ENCODE measurements at places on chromosomes 12 and 14. TPM values are rescaled to one million over a fixed set of nuclear protein-coding genes. Genes with fewer than 3 reads are reported as not detected.

- no peaks in the 10 kb centered on the region for H3K27me3 ChIP-seq
- H3K27ac ChIP-seq, result peak overlapping the region; percentile 87
- H3K36me3 ChIP-seq, result peaks cover 9% of the 10 kb centered on the region
- DNase-seq, result peak; percentile 17
- no peak overlapping the region for H3K4me3 ChIP-seq
Observed at GRCh38 chr14:68782091-68782981, 10.5 kb downstream of the ZFP36L1 start.

- DNase-seq, result no peak
- no peaks in the 10 kb centered on the region for H3K36me3 ChIP-seq
- no peaks in the 10 kb centered on the region for H3K4me1 ChIP-seq
- no peak overlapping the region for H3K27ac ChIP-seq
- H3K4me3 ChIP-seq, result no peak overlapping the region
- H3K27me3 ChIP-seq, result no peaks in the 10 kb centered on the region
Observed at GRCh38 chr12:71503579-71504391, 64.2 kb downstream of the LGR5 start.

GRCh38 chr14:72962829-72963312 is 36.6 kb downstream of the DCAF4 start:
- no peaks in the 10 kb centered on the region for H3K27me3 ChIP-seq
- H3K4me3 ChIP-seq, result no peak overlapping the region
- no peak overlapping the region for H3K27ac ChIP-seq
- no peaks in the 10 kb centered on the region for H3K4me1 ChIP-seq
- DNase-seq, result no peak
- peaks cover 28% of the 10 kb centered on the region for H3K36me3 ChIP-seq

DNA sequence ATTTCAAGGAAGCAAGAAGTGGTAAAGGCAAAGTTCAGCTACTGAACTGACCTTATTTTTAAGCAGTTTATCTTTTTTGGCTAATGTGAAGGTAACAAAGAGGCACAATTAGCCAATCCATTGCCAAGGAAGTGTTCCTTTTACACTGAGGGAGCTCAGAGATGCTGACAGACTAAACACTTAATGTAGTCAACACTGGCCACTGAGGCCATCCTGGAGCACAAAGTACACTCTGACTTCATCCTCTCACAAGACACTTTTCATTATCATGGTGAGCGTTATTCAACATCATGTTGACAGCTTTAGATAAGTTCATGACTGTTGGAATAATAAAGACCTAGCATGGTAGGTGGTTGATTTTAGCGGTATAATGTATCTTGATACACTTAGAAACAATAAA is 89.9 kb downstream of the ADAMTS20 start:
- no peak overlapping the region for H3K27ac ChIP-seq
- no peak for DNase-seq
- H3K36me3 ChIP-seq, result no peaks in the 10 kb centered on the region
- H3K4me3 ChIP-seq, result no peak overlapping the region

DNA sequence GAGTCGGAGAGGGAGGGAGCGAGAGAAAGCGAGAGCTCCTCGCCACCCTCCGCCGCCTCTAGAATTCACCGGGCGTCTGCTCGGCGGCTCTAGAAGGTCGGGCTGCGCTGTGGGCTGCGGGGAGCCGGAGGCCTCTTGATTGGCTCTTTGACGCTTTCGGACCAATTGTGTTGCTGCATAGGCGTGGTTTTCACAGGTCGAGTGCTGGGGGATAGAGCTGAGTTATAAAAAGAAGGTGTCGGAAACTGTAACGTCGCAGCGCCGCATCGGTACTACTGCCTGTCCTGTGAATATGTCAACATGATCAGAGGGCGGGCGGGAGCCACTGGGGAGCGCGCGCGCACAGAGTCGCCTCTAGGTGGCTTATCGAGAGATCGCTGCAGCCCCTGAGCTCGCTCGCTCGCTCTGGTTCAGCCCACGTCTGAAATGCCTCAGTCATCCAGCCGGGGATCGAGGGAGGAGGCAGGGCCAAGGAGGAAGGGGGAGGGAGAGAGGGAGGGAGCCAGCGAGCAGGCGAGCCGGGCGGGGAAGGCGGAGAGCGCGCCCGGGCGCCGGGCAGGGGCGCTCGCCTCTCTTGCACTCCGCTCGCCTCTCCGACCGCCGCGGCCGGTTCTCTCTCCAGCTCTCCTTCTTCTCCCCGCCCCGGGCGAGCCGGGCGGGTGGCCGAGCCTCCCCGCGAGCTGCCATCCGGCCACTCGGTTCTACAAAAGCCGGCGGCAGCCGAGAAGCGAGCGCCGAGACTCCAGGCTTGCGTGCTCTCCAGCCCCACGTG is at the start of gene TBX3:
TBX3 (minus strand) TSS at position 78 of the 772 bp plus-strand sequence. CDS start 975 bp downstream, outside the sequence.
- peaks cover 9% of the 10 kb centered on the region for H3K4me1 ChIP-seq
- peaks cover 2% of the 10 kb centered on the region for H3K36me3 ChIP-seq
- H3K4me3 ChIP-seq, result peak within 1 kb of the TSS; percentile 58
- DNase-seq, result peak; percentile 94

DNA sequence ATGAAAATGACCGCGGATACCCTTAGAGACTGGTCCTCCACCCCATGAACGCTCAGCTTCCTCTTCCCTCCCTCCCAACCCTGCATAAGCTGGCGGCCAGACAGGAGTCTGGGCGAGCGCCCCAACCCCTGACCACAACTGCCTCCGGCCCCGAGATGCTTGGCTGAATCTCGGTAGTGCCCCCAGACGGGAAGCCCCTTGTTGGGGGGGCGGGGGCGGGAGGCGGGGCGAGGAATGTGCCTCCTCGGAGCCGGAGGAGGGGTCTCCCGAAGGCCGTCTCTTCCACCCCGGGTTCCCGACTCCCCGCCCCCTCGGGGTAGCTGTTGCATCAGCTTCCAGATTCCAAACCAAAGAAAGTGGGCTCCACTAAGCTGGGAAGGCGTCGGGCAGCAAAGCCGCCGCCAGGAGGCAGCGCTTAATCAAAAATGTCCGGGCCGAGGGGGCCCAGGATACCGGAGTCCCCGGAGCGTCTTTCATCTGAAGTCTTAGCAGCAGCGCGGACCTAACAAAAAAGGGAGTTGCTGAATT is 7.1 kb upstream of the MRPL52 start:
- H3K4me1 ChIP-seq, result peaks cover 35% of the 10 kb centered on the region
- DNase-seq, result peak; percentile 90
- no peaks in the 10 kb centered on the region for H3K27me3 ChIP-seq

DNA sequence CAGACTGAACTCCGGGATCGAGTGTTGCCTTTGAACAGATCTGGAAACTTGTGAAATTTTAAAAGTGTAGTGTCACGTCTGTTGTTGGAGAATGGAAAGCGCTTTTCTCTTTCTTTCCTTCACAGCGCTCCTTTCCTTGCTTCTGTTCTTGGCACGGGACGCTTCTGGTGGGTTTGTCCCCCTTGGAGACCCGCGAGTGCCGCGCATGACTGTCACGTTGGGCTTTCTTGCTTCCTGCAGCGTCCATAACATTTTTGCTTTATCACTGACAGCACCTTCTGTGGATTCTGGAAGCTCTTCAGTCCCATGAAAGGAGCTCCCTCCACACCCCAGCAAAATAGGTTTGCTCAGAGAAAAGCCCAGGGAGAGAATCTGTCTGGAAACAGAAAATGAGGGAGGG is 193.0 kb upstream of the TMEM132C start:
- no peak overlapping the region for H3K4me3 ChIP-seq
- H3K36me3 ChIP-seq, result no peaks in the 10 kb centered on the region
- H3K4me1 ChIP-seq, result no peaks in the 10 kb centered on the region
- H3K27me3 ChIP-seq, result no peaks in the 10 kb centered on the region
- H3K27ac ChIP-seq, result no peak overlapping the region

GRCh38 chr12:6858799-6859198 is 6.8 kb downstream of the USP5 start:
- no peaks in the 10 kb centered on the region for H3K4me1 ChIP-seq
- no peaks in the 10 kb centered on the region for H3K27me3 ChIP-seq
- H3K36me3 ChIP-seq, result peaks cover 85% of the 10 kb centered on the region
- H3K27ac ChIP-seq, result no peak overlapping the region
- H3K4me3 ChIP-seq, result no peak overlapping the region

DNA sequence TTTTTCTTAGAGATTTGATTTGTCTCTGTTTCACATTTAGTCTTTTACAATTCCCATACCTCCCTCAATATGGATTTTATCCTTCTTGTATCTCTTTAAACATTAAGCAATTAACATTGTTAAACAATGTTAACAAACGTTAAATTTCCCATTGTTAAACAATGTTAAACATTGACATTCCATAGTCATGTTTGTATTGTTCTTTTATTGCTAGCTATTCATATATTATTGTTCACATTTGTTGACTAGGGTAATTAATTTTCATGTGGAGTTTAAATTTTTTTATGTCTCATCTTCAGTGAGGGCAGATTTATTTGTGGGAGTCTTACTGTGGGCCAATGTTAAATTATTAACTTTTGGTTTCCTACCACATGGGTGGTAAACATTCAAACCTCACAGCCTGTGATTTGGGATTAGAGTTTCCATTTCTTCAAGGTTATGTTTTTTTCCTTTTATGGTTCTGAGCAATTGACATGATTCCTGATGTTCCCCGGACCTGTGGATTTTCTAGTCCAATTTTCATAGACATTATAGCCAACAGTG is 294.3 kb downstream of the ALG10B start:
- no peaks in the 10 kb centered on the region for H3K4me1 ChIP-seq
- no peak for DNase-seq
- H3K4me3 ChIP-seq, result no peak overlapping the region
- H3K27me3 ChIP-seq, result no peaks in the 10 kb centered on the region

GRCh38 chr12:58033831-58034230 is 92.5 kb downstream of the ATP23 start:
- DNase-seq, result no peak
- no peak overlapping the region for H3K27ac ChIP-seq
- H3K36me3 ChIP-seq, result no peaks in the 10 kb centered on the region

DNA sequence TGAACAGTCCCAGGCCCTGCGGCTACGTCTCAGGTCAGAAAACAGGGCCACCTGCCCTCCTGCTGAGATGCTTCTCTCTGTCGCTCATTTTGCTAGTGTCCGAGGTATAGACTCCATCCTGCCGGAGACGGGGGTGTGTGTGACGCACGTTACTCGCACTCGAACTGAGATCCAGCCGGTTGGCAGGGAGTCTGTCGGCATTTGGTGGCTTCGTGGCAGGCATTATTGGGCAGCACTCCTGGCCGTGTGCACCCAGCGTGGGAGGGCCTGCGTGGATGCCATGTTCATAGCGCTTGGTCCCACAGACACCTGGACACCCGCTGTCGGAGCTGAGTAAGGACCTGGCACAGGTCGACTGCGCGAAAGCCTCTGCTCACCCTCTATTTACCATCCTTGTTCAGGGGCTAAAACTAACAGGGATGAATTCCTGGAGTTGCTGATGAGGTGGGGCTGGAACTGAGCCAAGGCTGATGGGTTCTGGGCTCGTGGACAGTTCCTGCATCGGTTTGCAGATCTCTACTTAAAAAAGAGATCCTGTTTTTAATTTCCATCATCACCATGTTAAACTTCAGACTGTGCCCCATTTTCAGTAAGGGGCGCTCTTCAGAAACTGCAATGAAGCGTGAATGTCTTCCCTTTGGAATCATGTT is 28.6 kb downstream of the AACS start:
- H3K27me3 ChIP-seq, result no peaks in the 10 kb centered on the region
- H3K27ac ChIP-seq, result no peak overlapping the region
- no peak overlapping the region for H3K4me3 ChIP-seq

- H3K36me3 ChIP-seq, result peaks cover 11% of the 10 kb centered on the region
- no peak overlapping the region for H3K27ac ChIP-seq
- no peaks in the 10 kb centered on the region for H3K4me1 ChIP-seq
- no peaks in the 10 kb centered on the region for H3K27me3 ChIP-seq
Observed at GRCh38 chr12:124319368-124320050, 24.6 kb downstream of the RFLNA start.

DNA sequence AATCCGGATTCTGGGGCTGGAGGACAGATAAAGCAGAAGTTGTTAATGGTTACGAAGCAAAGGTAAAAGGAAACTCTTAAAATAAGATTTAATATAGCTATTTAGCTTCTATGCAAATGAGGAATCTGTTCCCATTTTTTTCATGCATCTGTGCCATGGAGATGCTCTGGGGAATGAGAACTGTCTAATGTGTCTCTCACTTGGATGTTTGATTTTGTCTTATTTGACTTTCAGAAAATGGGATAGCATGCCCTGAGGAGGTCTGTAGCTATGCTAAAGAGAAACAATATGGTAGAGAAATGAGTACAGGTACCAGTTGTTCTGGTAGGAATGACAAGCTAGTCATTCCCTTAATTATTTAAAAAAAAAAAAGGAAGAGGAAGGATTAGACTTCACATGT is 24.3 kb downstream of the C12orf76 start:
- H3K27ac ChIP-seq, result peak overlapping the region; percentile 31
- H3K4me3 ChIP-seq, result no peak overlapping the region
- H3K27me3 ChIP-seq, result no peaks in the 10 kb centered on the region
- DNase-seq, result no peak

DNA sequence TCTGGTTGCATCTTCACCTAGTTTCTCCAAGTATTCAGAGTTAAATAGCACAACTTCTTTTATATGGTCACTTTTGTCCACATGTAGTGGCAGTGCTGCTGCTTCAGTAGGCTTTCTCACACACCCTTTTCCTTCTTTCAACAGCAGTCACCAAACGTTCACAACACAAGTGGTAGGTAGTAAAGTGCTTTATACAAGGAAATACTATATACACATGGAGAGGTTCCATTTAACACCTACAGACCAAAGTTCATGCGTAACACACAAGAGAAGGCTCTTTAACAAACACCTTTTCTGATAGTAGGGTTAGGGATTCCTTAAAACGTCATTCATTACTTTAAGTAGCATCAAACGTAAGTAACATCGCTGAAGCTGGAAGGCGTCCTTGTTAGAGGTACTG is 107.1 kb upstream of the USP44 start:
- no peak for DNase-seq
- no peaks in the 10 kb centered on the region for H3K4me1 ChIP-seq
- no peaks in the 10 kb centered on the region for H3K27me3 ChIP-seq
- H3K4me3 ChIP-seq, result no peak overlapping the region
- H3K27ac ChIP-seq, result no peak overlapping the region

- no peak for DNase-seq
- peak overlapping the region; percentile 39 for H3K27ac ChIP-seq
- H3K36me3 ChIP-seq, result peaks cover 17% of the 10 kb centered on the region
- no peak overlapping the region for H3K4me3 ChIP-seq
- peaks cover 46% of the 10 kb centered on the region for H3K4me1 ChIP-seq
Observed at GRCh38 chr12:68648179-68648578, 37.5 kb downstream of the RAP1B start.

DNA sequence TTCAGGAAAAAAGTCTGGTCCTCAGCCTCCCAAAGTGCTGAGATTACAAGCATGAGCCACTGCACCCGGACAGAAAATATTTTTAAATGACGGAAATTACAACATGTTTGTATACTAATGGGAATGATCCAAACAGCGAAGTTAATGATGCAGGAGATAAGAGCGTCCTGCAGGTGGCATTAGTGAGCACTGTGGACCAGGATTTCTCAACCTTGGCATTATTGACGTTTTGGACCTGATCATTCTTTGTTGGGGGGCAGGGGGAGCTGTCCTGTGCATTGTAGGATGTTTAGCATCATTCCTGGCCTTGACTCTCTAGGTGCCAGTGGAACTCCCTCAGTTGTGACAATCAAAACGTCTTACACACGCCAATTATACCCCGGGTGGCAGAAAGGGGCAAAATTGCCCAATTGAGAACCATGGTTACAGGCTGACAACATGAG is 34.1 kb downstream of the SCFD1 start:
- peak overlapping the region; percentile 13 for H3K27ac ChIP-seq
- no peak overlapping the region for H3K4me3 ChIP-seq
- H3K36me3 ChIP-seq, result peaks cover 68% of the 10 kb centered on the region
- H3K27me3 ChIP-seq, result no peaks in the 10 kb centered on the region
- H3K4me1 ChIP-seq, result peaks cover 8% of the 10 kb centered on the region

The GUCY2C gene
- total RNA-seq, result not detected

The PLA2G1B gene
- total RNA-seq, result 34.9 TPM

The ANO4 gene
- total RNA-seq, result not detected

The POTEM gene
- not detected for total RNA-seq

The RNASE2 gene
- total RNA-seq, result not detected

The UNC119B gene
- total RNA-seq, result 28.7 TPM
